Naive thymus-derived CD4-positive, alpha-beta T cell (primary cell): ENCODE measurements at places on chromosomes 13 and 19.

- H3K36me3 ChIP-seq, result no peaks in the 10 kb centered on the region
- no peaks in the 10 kb centered on the region for H3K4me1 ChIP-seq
- no peaks in the 10 kb centered on the region for H3K27me3 ChIP-seq
- DNase-seq, result no peak
- H3K27ac ChIP-seq, result no peak overlapping the region
Measured at GRCh38 chr13:76053181-76053580, 417.1 kb downstream of the LMO7 start.

DNA sequence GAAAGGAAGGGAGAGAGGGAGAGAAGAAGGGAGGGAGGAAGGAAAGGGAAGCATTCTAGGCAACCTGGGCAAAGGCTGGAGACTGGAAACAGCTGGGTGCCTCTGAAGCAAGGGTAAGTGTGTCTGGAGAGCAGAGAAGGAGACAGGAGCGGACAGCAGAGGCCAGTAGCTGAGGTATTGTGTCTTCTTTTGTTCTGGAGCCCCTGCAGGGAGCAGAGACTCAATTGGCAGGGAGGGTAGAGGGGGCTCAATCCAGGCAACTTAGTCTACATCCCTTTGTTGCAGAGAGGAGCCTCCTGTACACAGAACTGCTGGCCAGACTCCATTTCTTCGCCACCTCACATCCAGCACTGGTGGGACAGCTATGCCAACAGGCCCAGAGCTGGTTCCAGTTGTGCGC, 53.2 kb downstream of the NWD1 start:
- no peaks in the 10 kb centered on the region for H3K4me1 ChIP-seq
- H3K27ac ChIP-seq, result no peak overlapping the region
- no peak for DNase-seq
- H3K4me3 ChIP-seq, result no peak overlapping the region

GRCh38 chr19:35404879-35405622, 34.2 kb downstream of the GPR42 start:
- DNase-seq, result no peak
- no peaks in the 10 kb centered on the region for H3K27me3 ChIP-seq
- no peaks in the 10 kb centered on the region for H3K36me3 ChIP-seq
- no peak overlapping the region for H3K4me3 ChIP-seq
- no peaks in the 10 kb centered on the region for H3K4me1 ChIP-seq
- H3K27ac ChIP-seq, result no peak overlapping the region

- no peak overlapping the region for H3K27ac ChIP-seq
- no peak for DNase-seq
- no peaks in the 10 kb centered on the region for H3K4me1 ChIP-seq
- no peaks in the 10 kb centered on the region for H3K27me3 ChIP-seq
Measured at GRCh38 chr19:33052352-33052972, 12.2 kb downstream of the RHPN2 start.

- no peaks in the 10 kb centered on the region for H3K27me3 ChIP-seq
- H3K27ac ChIP-seq, result no peak overlapping the region
- H3K4me1 ChIP-seq, result no peaks in the 10 kb centered on the region
Measured at GRCh38 chr19:4803736-4804695, 12.5 kb downstream of the FEM1A start.

- H3K36me3 ChIP-seq, result no peaks in the 10 kb centered on the region
- H3K4me1 ChIP-seq, result no peaks in the 10 kb centered on the region
- H3K27me3 ChIP-seq, result no peaks in the 10 kb centered on the region
- no peak for DNase-seq
- no peak overlapping the region for H3K4me3 ChIP-seq
- no peak overlapping the region for H3K27ac ChIP-seq
Measured at GRCh38 chr13:27765650-27766049, 26.6 kb upstream of the GSX1 start.

DNA sequence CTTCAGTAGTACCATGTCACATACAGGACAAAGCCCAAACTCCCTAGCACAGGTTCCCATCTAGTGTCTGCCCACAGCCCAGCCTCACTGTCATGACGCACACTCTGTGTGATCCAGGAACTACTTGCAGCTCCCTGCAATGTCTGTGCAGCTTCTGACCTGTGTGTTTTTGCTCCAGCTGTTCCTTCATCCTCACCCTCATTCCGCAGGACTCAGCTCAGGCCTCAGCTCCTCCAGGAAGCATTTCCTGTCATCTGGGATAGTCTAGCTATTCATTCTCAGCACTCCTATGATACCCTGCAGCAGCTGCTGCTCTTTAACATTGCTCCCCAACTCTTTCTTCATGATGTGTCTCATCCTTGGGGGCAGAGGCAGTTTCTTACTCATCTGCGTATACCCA, 56.1 kb downstream of the ENOX1 start:
- H3K4me1 ChIP-seq, result no peaks in the 10 kb centered on the region
- H3K27me3 ChIP-seq, result no peaks in the 10 kb centered on the region
- no peak for DNase-seq
- no peaks in the 10 kb centered on the region for H3K36me3 ChIP-seq
- no peak overlapping the region for H3K27ac ChIP-seq

GRCh38 chr13:40143106-40143505, 487.6 kb downstream of the COG6 start:
- no peaks in the 10 kb centered on the region for H3K4me1 ChIP-seq
- no peak for DNase-seq

- no peak for DNase-seq
- no peaks in the 10 kb centered on the region for H3K27me3 ChIP-seq
- H3K27ac ChIP-seq, result no peak overlapping the region
Measured at GRCh38 chr13:66138172-66138811, 1091.8 kb downstream of the PCDH9 start.
